ENCODE measurements at places on chromosomes 12 and 14.

- no peak for DNase-seq
- H3K4me3 ChIP-seq = no peak overlapping the region
- H3K4me1 ChIP-seq = no peaks in the 10 kb centered on the region
- H3K27me3 ChIP-seq = no peaks in the 10 kb centered on the region
- no peak overlapping the region for H3K27ac ChIP-seq
- no peaks in the 10 kb centered on the region for H3K36me3 ChIP-seq
Observed at GRCh38 chr14:51203881-51204280, 36.2 kb upstream of the TMX1 start.

- DNase-seq = no peak
- H3K27ac ChIP-seq = peak overlapping the region; percentile 88
- H3K27me3 ChIP-seq = no peaks in the 10 kb centered on the region
- no peaks in the 10 kb centered on the region for H3K36me3 ChIP-seq
- peaks cover 38% of the 10 kb centered on the region for H3K4me1 ChIP-seq
Observed at GRCh38 chr12:96233168-96233567, 39.0 kb downstream of the ELK3 start.

GRCh38 chr14:60116181-60116580 is 24.5 kb downstream of the PCNX4 start:
- no peaks in the 10 kb centered on the region for H3K4me1 ChIP-seq
- no peaks in the 10 kb centered on the region for H3K27me3 ChIP-seq
- no peak for DNase-seq
- H3K4me3 ChIP-seq = no peak overlapping the region
- no peak overlapping the region for H3K27ac ChIP-seq
- H3K36me3 ChIP-seq = peaks cover 11% of the 10 kb centered on the region

- H3K4me1 ChIP-seq = no peaks in the 10 kb centered on the region
- no peak for DNase-seq
- no peaks in the 10 kb centered on the region for H3K36me3 ChIP-seq
Observed at GRCh38 chr14:73264080-73264884, 27.0 kb downstream of the PAPLN start.

GRCh38 chr12:68482660-68483059 is 128.0 kb upstream of the RAP1B start:
- no peak overlapping the region for H3K27ac ChIP-seq
- H3K4me1 ChIP-seq = no peaks in the 10 kb centered on the region
- peaks cover 3% of the 10 kb centered on the region for H3K27me3 ChIP-seq
- no peak for DNase-seq
- H3K36me3 ChIP-seq = no peaks in the 10 kb centered on the region

- no peaks in the 10 kb centered on the region for H3K27me3 ChIP-seq
- H3K27ac ChIP-seq = no peak overlapping the region
- H3K4me1 ChIP-seq = no peaks in the 10 kb centered on the region
- no peak for DNase-seq
Observed at GRCh38 chr14:58167057-58167456, 15.0 kb upstream of the ARMH4 start.

- no peak for DNase-seq
- H3K36me3 ChIP-seq = no peaks in the 10 kb centered on the region
- no peaks in the 10 kb centered on the region for H3K27me3 ChIP-seq
- H3K27ac ChIP-seq = no peak overlapping the region
Observed at GRCh38 chr12:69896653-69897381, 71.8 kb downstream of the MYRFL start.

DNA sequence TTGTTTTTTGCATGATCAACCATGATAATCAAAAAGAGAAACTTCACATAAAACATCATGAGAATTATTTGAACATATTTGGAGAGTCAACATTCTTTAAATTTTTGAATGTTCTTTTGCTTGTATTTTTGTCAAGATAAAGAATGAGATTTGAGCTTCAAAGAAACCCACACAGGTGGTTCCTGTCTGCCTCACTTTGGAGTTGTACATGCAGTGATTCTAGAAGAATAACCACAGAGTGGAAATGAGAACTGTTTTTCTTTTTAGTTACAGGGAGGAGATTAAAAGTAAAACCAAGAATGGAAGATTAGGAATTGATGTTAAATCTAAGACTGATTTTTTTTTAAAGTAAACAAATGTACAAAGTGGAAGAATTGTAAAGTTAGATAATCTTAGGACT is 2.3 kb upstream of the ZNF705A start:
- no peaks in the 10 kb centered on the region for H3K36me3 ChIP-seq
- no peak overlapping the region for H3K4me3 ChIP-seq
- no peak for DNase-seq
- no peaks in the 10 kb centered on the region for H3K27me3 ChIP-seq
- no peak overlapping the region for H3K27ac ChIP-seq

- no peak for DNase-seq
- H3K4me1 ChIP-seq = no peaks in the 10 kb centered on the region
- H3K27me3 ChIP-seq = no peaks in the 10 kb centered on the region
- H3K4me3 ChIP-seq = no peak overlapping the region
Observed at GRCh38 chr12:75305412-75306332, 24.5 kb downstream of the CAPS2 start.

DNA sequence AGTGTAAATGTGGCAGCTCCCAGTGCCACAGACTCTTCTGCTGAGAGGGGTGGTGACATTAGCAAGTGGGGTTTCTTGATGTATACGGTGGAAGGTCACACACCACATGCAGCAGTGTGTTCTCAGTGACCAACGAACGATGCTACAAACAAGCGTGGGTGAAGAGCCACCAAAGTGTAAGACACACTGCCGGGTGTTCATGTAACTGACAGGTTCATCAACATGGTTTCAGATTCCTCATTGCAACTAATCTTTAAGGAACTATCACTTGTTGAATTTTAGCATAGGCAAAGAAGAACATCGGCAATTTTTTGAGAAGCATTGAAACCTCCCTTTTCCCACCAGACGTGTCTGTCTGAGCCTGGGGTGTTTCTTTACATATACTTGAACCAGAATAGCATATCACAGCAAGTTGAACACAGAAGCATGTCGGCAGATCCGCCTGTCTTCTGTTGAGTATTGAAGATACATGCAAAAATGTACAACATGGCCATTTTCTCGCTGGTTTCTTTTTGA is 58.8 kb downstream of the PPP2R5C start:
- H3K27ac ChIP-seq = peak overlapping the region; percentile 46
- no peak for DNase-seq
- H3K4me3 ChIP-seq = no peak overlapping the region
- peaks cover 13% of the 10 kb centered on the region for H3K4me1 ChIP-seq
- no peaks in the 10 kb centered on the region for H3K27me3 ChIP-seq

DNA sequence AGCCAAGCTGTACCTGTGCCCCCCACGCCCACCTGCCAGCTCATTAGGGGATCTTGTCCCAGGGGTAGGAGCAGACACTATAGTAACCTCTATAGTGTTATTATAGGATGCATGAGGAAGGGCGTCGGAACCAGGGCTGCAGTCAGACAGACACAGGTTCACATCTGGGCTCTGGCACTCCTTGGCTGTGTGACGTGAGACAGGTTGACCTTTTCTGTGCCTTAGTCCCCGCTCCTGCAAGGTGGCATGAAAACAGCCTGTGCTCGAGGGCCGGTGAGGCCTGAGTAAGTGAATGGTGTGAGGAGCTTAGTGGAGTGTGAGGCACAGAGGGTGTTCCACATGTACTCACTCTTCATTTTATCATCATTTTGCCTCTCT is 19.0 kb downstream of the ASB2 start:
- H3K27ac ChIP-seq = peak overlapping the region; percentile 88
- H3K4me1 ChIP-seq = peaks cover 40% of the 10 kb centered on the region
- H3K27me3 ChIP-seq = no peaks in the 10 kb centered on the region
- H3K4me3 ChIP-seq = no peak overlapping the region
- no peaks in the 10 kb centered on the region for H3K36me3 ChIP-seq
- DNase-seq = no peak
